Amniotic stem cell (primary cell): ENCODE measurements at places on chromosomes 7 and 10.

DNA sequence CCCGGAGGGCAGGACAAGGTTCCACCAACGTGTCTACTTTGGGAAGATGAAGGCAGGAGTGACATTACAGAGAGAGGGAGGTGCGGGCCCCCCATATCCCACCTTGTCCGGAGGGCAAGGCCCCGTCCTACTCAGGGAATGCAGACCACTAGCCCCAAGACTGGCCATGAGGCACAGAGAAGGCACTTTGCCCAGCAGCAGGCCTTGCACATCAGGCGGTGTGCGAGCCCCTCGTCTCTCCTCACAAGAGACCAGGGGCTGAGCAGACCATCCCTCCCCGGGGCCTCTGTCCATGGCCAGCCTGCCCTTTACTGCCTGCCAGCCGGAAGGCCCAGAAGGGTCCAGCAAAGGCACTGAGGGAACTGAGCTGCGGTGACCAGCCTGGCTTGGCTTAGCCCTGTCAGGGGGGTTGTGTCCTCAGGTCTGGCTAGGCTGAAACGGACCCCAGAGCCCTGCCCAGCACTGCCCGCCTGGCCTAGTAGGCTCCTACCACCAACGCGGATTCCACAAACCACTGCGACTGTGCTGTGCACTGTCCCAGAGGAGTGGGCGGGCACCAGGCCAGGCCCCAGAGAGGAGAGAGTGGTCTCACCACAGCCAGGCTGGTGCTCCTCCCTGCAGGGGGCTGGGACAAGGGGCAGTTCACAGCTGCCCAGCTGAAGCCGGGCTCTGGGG, 16.7 kb downstream of the CAMK2B start:
- DNase-seq: no peak

- no peak for DNase-seq
Observed at GRCh38 chr10:114925587-114926586, 12.1 kb upstream of the TRUB1 start.

GRCh38 chr7:131105294-131105798, 222.3 kb upstream of the MKLN1 start:
- no peak for DNase-seq

DNA sequence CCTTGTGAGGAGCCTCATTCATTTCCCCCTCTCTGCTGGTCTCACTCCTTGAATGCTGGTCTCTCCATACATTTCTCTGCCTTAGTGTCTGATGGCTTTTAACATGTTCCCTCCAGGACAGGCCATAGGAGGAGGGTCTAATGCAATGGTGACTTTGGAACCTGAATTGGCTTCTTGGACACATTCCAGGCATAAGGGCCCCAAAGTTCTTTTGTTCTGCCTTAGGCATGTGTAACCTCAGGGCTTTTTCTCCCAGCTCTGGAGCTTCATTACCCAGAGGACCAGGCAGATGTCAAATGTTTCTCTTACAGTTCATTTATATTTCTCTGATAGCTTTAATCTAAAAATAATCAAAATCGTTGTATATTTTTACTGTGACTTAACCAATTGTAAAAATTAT, 162.6 kb downstream of the SDK1 start:
- DNase-seq: no peak

DNA sequence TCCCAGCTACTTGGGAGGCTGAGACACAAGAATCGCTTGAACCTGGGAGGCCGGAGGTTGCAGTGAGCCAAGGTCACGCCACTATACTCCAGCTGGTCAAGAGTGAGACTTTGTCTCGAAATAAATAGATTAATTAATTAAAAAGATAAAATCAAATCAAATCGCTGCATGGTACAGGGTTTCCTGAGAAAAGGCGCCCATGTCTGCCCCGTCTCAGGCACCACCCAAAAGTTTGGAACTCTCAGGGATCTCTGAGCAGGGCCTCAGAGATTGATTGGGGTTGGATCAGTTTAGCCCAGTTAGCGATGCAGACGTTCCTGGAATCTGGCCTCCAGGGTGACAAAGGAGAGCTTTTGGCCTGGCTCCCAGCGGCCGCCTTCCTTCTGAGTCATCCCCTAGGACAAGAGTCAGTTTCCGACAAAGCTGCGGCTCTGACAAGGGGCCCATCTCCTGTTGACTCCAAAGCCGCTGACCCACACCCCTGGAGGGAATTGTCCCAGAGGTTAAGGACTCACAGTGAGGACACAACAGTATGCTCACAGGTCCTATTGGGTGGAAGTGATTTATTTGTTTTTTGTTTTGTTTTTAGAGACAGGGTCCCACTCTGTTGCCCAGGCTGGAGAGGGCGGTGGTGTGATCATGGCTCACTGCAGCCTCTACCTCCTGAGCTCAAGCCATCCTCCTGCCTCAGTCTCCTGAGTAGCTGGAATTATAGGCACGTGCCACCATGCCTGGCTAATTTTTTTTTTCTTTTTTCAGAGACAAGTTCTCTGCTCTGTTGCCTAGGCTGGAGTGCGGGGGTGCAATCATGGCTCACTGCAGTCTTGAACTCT, 6.8 kb downstream of the ORAI2 start:
- peak; percentile 70 for DNase-seq

GRCh38 chr7:100553032-100553431, 14.0 kb downstream of the AGFG2 start:
- no peak for DNase-seq

DNA sequence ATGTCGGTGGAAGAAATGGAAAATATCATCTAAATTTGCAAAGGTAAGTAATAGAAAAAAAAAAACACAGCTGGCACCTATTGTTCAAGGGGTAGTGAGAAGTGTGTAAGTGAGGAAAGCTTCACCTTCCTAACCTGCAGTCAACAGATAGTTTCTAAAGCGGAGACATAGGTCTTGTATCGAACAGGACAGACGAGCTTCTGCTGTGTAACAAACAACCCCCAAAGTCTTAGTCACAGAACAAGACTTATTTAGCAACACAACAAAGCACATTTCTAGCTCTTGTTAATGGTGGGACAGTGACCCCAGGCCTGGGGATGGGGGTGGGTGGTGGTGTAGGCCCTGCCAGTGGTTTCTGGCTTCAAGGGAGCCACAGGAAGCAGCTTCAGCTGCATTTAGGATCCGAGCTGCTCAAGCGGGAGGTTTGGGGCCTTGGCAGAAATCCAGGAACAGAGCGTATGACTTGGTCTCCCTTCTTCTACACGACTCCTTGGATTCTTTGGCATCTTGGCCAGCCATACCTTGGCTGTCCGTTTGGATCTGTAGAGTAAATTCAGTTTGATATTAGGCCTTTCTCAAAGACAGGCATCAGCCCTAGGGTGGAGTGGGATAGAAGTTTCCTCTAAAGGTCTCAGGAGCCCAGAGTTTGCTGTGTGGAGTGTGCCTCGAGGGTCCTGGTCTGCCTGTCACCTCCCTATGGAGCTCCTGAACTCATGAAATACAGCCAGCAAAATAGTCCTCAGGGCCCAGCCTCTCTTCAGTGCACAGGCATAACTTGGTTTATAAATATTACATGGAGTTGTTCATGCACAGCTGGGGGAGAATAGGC, 56.9 kb upstream of the SHH start:
- DNase-seq: no peak

DNA sequence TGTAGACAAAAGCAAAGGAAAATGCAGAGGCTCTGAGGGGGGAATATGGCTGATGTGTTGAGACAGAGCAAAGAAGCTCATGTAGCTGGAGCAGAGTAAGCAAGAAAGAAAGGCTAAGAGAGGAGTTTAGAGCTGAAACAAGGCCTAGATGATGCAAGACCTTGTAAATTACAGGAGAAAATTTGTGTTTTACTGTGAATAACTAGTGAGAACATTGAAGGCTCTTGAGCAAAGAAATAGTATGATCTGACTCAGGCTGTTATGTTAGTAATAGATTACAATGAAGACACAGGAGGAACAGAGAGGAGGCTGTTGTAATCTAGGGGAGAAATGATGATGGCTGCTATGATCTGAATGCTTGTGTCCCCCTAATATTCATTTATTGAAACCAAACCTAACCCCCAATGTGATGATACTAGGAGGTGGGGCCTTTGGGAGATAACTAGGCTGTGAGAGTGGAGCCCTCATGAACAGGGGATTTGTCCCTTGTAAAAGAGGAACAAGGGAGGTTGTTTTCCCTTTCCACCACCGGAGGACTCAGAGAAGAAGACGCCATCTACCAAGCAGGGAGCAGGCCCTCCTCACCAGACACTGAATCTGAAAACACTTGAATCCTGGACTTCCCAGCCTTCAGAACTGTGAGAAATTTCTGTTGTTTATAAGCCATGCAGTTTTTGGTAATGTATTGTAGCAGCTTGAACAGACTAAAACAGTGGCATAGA, 394.9 kb downstream of the HTR7 start:
- DNase-seq: no peak

DNA sequence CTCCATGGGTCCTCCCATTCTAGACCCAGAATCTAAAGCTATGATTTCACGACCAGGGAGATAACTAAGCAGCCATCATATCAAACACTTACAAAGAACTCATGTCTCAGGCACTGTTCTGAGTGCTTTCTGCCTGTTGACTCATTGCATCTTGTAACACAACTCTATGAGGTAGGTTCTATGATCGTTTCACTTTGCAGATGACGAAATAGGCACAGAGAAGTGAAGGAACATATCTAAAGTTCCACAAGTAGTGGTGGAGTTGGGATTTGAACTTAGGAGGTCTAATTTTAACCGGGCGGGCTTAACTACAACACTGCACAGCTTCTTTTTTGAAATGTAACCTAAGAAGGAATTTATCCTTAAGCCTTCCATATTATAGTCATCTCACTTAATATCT, 2.9 kb downstream of the RBP4 start:
- no peak for DNase-seq

- DNase-seq: no peak
Observed at GRCh38 chr10:58322072-58322834, 12.6 kb upstream of the UBE2D1 start.

- DNase-seq: no peak
Observed at GRCh38 chr7:24034251-24034650, 249.7 kb upstream of the NPY start.

GRCh38 chr7:514651-515598, 4.7 kb downstream of the PDGFA start:
- DNase-seq: no peak

DNA sequence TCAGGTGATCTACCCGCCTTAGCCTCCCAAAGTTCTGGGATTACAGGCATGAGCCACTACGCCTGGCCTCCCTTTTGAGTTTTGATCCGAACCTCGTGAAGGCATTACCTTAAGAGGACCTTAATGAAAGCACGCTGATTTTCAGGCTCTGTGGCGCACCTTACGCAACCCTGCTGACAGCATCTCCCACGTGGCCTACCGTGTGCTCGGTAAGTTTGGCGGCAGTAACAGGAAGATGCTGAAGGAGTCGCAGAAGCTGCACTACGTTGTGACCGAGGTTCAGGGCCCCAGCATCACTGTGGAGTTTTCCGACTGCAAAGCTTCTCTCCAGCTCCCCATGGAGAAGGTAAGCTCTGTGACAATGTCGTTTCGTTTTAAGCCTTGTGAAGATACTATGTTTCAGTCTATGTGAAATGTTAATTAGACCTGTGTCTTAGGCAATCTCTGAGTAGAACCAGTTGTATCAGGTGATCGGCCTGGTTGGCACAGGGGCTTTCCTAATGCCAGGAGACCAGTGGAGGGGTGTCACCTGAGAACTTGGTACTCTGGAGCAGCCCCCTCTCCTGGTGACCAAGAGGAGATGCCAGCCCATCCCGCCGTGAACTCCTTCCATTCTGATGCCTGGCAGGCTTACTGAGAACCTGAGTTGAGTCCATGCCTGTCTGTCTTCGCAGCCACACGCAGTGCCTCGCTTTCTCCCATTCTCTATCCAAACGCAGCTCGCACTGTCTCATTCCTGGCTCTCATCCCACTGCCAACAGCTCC, 43.5 kb downstream of the TRRAP start:
- DNase-seq: no peak

- DNase-seq: no peak
Observed at GRCh38 chr10:58570307-58570723, 57.6 kb downstream of the BICC1 start.

GRCh38 chr10:26334932-26335573, 103.1 kb upstream of the APBB1IP start:
- DNase-seq: peak; percentile 6

GRCh38 chr7:131233193-131233592, 94.5 kb upstream of the MKLN1 start:
- no peak for DNase-seq

DNA sequence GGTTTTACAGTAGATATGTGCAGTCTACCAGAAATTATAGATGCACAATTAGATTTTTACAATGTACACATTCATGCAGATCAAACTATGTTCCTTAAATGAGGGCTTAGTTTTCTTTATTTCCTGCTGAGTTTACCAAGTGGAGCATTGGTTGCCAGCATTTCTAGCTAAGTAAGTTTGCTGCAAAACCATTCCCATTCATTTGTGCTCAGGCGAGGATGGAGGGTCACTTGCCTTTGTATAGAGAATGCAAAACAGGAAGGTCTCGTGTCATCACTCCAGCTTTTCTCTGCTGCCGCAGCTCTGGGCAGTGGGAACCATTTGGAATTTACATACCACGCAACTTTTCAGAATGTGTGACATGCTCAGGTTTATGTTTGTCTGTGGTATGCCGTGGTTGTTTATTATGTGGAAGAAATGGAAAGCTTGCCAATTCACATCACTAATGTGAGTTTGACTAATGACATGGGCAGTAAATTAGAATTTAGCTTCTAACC, 198.6 kb downstream of the TRIL start:
- no peak for DNase-seq

GRCh38 chr7:107890493-107890961, 456 bp upstream of the DLD start:
- no peak for DNase-seq

DNA sequence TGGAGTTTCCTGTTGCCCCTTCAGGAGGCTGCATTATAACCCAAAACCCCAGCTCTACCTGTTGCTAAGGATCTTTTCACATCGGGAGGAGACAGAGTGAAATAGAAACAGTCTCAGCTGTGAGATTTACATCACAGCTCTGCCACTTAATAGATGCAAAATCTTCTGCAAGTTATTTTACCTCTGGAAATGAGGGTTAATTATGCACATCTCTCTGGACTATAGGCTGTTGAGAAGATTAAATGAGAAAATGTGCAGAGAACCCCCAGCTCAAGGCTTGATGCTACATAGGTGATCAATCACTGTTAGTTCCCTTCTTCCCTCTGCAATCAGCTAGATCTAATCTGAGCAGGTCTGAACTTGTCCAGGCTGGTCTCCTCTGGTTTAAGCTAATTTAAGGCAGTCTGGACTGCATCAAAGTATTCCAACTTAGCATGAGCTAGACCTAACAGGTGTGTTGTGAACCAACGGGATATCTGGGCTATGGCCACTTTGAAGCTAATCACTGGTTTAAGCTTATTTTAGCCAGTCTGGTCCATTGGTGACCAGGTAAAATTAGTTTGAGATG, 8.9 kb upstream of the LRRC18 start:
- no peak for DNase-seq

DNA sequence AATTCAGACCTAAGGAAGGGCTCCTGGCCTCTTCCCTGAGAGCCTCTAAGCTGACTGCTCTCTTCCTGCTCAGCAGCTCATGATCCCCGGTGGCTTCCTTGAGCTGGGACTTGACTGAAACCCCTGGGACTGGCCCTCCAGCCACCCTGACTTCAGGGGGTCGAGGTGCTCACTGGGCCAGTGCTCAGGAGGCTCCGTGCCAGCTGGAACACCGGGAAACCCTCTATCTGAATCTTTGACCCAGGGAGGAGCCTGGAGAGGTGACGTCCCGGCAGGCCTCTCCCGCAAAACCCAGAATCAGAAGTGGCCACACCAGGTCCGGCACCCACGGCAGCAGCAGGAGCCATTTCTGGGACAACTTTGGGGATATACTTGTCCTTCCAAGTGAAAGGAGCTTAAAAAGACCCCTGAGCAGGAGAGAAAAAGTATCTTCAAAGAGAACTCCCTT, 110.7 kb downstream of the WDR37 start:
- no peak for DNase-seq

GRCh38 chr10:51170518-51171245, 96.4 kb downstream of the PRKG1 start:
- no peak for DNase-seq
